Activated B cell treated with CpG ODN at 0.5 μM for 24 hours (primary cell): ENCODE measurements at places on chromosomes 2 and 18. TPM values are rescaled to one million over a fixed set of nuclear protein-coding genes. Genes with fewer than 3 reads are reported as not detected.

DNA sequence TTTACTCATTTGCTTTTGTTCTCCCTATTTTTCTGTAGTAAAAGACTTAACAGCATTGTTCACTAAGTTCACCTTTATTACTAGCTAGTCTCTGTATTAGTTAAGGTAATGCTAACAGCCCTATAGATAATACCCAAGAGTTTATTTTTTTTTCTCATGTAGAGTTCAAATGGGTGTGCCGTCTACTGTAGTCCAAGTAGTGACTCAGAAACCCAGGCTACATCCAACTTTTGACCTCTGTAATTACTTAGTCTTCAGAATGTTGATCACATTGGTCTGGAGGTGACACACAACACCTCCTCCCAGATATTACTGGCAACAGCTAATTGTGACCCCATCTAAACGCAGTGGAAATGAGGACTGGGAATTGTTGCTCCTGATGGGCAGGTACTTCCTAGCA, 7.7 kb downstream of the COQ10B start:
- no peaks in the 10 kb centered on the region for H3K27me3 ChIP-seq
- DNase-seq: no peak
- H3K4me1 ChIP-seq: peaks cover 13% of the 10 kb centered on the region
- no peak overlapping the region for H3K4me3 ChIP-seq
- H3K27ac ChIP-seq: no peak overlapping the region

DNA sequence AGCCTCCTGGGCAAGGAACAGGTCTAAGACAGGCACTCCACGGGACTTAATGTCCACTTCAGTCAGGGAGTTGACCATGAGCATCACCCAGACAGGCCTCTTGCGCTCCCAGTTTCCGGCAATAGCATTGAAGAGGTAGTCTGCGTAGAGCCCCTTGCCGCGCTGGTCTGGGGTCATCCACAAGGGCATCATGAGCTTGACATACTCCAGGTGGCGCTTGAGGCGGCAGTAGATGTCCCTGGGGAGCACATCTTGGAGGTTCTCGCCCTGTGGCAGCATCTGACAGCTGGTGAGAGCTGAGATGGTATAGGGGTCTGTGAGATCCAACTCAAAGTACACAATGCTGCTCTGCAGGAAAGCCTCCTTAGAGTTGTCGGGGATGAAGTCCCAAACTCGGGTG, 10.6 kb downstream of the TRABD2A start:
- peaks cover 3% of the 10 kb centered on the region for H3K4me1 ChIP-seq
- no peak overlapping the region for H3K4me3 ChIP-seq
- peaks cover 4% of the 10 kb centered on the region for H3K36me3 ChIP-seq
- no peak for DNase-seq

TLX2 gene
- total RNA-seq: not detected in 2 replicates

REG1B gene
- not detected in 2 replicates for total RNA-seq

SULT1C4 gene
- not detected in 2 replicates for total RNA-seq

WDR12 gene
- 57.5 and 63.1 TPM in 2 replicates for total RNA-seq

DNA sequence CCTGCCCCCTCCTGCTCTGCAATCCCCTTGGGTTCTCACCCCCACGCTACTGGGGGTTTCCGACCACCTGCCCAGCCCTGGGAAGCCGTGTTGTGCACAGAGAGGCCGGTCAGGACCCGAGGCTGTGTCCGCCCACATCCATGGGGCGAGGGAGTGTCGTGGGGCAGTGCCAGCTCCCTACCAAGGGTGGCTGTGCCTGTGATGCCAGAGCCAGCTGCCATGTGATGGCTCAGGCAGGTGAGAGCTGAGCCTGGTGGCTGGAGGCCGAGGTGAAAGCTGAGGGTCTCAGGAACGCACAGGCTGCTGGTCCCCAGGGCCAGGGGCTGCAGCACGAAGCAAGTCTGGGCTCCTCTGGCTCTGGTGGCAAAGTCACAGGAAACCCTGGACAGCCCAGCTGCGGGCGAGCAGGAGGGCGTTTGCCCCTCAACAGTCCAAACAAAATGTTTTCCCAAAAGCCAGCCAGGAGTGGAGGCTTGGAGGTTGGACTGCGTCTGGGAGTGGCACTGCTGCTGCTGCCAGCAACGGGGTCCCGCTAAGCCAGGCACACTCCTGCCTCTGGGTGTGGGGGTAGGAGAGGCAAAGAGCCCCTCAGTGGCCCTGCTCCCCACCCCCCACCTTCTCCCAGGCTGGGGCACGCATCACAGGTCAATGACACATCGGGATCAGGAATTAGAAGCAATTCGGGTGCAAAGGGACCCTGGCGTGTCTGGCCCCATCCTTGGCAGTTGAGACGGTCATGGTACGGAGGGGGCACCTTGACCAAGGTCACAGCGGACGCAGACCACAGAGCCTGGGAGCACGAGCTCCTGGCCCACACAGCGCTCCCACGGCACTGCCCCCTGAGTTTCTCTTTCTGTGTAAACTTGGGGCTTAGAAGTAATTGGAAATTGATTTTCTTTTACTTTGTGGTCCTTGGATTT, 72.4 kb upstream of the GPC1 start:
- no peak for DNase-seq
- no peaks in the 10 kb centered on the region for H3K27me3 ChIP-seq
- H3K27ac ChIP-seq: no peak overlapping the region
- H3K4me3 ChIP-seq: no peak overlapping the region
